ENCODE measurements at places on chromosomes 11 and 22.

DNA sequence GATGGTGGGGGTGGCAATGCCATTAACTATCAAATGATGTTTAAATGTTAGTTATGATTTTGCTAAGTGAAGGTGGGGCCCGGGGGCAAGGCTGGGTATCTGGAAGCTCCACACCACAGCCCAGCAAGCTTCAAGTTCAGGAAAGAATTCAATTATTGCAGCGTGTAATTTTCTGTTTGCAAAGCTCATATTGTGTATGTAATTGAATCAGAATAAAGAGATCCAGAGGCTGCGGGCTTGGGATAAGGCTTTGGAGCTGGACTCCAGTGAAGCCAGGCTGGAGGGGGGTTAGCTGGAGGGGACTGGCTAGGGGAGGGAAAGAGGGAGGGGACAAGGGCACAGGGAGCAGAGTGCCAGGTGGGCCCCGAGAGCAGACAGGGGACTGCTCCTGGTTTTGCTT is 557.1 kb upstream of the CADM1 start:
- no peak for DNase-seq

DNA sequence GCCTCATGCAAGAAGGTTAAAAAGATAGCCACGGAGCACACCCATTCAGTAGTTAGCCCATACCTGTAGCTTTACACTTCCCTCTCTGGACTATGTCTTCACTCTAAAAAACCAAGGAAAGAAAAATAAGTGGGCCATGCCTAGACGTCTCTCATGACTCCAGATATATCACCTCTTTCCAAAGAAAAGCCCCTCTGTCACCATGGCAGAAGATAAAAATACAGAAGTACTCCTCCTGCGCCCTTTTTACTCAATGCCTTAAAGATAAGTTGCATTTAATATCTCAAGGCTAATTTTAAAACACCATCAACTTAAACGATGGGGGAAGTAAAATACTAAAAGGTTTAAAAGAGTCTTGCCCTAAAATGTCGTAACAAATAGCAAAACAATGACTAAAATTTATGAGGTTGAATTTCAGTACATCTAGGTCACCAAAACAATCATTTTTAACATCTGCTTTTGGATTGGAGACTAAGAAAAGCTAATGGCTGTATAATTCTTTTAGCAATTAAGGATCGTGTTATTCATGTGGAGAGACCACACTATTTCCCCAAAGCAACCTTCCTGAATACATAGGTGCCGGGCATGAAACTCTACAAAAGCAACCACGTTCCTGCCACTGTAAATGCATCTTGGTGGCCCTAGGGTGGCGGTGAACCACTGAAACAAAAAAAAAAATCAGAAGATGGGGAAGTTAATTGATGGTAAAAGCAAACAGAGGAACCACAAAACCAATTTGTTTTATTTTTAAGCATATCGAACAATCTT is 46.0 kb downstream of the CELF1 start:
- DNase-seq, result no peak

GRCh38 chr11:12361682-12362081 is 15.7 kb upstream of the PARVA start:
- no peak for DNase-seq

- DNase-seq, result no peak
Observed at GRCh38 chr22:23101524-23101923, 31.2 kb downstream of the GNAZ start.

DNA sequence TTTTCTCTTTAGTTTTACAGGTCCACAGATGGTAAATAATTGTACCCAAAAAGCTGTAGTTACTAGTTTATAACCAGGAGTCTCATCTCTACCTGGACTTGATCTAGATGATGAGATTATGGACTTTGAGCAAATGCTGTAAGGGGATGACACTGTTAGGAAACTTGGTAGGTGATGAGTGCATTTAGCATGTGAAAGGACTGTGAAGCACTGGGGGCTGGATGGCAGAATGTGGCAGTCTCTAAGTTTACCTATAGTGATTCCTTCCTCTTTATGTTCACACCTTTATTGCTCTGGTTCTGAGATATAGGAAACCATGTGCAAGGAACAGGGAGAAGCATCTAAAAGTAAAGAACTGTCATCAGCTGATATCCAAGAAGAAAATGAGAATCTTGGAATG is 230.7 kb upstream of the CHORDC1 start:
- DNase-seq, result no peak

GRCh38 chr11:68447015-68447801 is 13.3 kb upstream of the PPP6R3 start:
- peak; percentile 54 for DNase-seq

GRCh38 chr11:862081-862661 is 19.5 kb downstream of the TSPAN4 start:
- no peak for DNase-seq

GRCh38 chr22:19905347-19906276 is 36.0 kb upstream of the COMT start:
- DNase-seq, result no peak

DNA sequence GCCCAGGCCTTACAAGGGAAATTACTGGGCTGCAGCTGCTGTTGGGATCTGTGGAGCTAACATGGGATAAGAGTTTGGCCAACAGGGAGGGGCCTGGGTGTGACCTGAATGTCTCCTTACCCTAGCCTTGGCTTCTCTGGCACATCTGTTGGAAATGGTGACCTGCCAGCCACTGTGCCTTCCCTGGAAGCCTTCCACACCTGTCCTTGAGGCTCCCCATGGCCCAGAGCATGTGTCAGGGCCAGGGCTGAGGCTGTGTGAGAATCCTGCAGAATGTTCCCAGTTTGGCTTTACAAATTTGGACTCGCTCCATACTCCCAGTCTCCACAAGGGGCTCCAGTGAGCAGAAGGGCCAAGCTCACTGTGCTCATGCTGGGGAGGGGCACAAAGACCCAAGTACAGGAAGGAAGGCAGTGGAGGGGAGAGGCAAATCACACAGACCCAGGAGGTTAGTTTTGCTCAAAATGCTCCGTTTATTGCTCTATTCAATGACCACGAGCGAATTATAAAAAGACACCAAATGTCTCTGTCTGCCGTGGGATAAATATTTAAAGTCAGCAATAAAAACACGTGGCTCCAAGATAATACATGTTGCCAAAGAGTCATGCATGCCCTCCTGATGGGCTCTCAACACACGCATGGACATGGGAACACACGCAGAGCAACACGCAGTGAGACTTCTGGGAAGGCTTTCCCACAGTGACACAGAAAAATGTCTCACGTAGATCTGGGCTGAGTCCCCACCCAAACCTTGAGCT is 1.7 kb upstream of the IGSF22 start:
- peak; percentile 35 for DNase-seq

GRCh38 chr22:48532986-48533385 is 1294.7 kb downstream of the BRD1 start:
- DNase-seq, result no peak

GRCh38 chr11:37788141-37788877 is 1190.3 kb upstream of the RAG2 start:
- DNase-seq, result no peak

DNA sequence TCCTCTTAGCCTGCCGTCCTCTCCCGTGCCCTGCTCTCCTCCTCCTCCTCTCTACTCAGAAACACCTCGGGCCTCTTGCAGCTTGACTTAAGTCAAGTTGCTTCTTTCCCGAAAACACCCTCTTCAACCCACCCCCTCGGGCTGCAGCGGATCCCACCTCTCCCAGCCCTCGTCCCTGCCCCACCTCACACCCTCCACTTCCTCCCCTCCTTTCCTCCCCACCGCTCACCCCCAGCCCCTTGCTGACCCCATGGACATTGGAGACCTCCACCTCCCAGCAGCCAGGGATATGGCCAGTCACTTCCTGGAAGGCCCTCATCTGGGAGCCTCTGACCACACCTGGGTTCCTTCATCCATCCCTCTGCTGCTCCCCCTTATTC is 8.5 kb upstream of the CYTH4 start:
- DNase-seq, result no peak

DNA sequence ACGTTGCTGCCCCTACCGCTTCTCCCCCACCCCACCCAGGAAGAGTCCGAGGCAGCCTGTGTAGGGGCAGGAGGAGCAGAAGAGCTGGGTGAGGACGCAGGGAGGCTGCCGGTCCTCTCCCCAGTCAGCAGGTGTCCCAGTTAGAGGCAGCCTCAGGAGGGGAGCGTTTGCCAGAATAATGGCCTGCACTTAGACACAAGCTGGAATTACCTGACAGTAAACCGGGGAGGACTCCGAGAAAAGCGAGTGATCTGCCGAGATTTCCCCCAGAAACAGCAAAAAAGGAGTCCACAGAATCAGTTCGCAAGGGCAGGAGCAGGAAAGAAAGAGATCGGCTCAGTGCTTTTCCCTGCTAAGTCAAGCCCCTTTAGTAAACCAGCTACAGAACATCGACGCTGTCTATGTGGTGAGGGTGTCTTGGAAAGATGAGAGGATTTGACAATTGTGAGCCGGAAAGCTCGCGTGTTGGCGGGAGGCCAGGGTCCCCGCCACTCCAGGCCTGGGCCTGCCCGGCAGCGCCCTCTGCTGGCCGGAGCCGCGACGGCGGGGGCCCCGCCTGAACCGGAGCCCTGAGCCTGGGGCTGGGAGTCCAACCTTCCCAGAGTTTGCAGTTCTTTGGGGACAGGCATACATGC is 17.7 kb upstream of the THRSP start:
- DNase-seq, result peak; percentile 56

GRCh38 chr11:45185228-45185729 is 38.8 kb downstream of the PRDM11 start:
- no peak for DNase-seq

GRCh38 chr11:132050049-132050448 is 679.6 kb downstream of the NTM start:
- DNase-seq, result no peak

- no peak for DNase-seq
Observed at GRCh38 chr11:110830747-110831146, 118.5 kb upstream of the ARHGAP20 start.

GRCh38 chr11:104410336-104410735 is 246.4 kb upstream of the PDGFD start:
- DNase-seq, result no peak

- no peak for DNase-seq
Observed at GRCh38 chr11:12184699-12185098, 74.3 kb downstream of the MICAL2 start.

GRCh38 chr22:26800858-26801257 is 143.5 kb downstream of the MIAT start:
- DNase-seq, result no peak
